ENCODE measurements at places on chromosomes 3 and 15.

DNA sequence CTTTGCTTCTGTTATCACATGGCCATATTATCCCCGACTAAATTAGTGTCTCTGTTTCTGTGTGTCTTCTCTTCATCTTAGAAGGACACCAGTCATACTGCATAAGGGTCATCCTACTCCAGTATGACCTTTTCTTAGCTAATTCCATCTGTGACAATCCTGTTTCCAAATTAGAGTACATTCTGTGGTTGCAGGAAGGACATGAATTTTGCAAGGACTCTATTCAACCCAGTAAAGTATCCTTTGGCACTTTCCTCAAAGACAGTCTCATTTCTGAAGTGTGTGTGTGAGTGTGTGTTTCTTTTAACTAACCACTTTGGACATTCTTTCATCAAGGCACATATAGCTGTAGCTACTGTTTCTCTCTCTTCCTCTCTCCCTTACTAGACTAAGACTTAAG is 15.2 kb upstream of the MME start:
- no peak for DNase-seq

DNA sequence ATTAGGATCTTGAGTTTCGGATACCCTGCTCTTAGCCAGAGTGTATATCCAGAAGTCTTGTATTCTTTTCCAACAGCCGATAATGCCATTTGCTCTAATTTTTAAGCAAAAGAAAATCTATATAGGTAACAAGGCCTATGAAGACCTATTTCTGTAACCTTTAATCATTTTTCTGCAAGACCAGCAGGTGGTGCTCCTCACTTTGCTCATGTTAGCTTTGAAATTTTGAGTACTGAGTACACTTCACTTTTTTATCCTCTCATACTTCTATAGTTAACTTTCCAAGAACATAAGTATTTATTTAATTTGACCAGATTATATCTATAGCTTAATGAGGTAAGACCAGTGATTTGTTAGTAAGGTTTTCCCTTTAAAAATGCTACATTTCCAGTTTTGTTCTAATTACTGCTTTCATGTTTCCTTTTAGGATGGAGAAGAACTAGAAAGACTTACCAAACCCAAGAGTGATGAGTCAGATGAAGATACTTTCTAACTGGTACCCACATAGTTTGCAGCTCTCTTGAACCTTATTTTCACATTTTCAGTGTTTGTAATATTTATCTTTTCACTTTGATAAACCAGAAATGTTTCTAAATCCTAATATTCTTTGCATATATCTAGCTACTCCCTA is 20.5 kb downstream of the SLC35A5 start:
- no peak for DNase-seq

DNA sequence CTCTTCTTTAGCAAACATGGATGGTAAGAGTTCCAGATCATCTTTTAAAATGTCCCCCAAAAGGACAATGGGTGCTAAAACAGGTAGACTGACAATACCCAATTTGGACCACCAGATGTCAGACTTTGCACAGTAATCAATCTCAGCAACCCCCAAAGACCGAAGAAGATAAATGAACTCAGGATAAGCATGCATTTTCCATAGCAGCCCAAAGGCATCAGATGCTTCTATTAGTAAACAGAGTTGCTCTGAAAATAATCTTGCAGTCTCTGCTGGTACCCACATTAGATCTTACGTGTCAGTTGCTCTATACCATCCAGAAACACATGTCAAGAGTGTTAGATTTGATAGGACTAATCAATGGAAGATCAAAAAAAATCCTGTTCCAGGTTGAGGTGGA is 20.6 kb downstream of the MYH15 start:
- DNase-seq, result no peak

DNA sequence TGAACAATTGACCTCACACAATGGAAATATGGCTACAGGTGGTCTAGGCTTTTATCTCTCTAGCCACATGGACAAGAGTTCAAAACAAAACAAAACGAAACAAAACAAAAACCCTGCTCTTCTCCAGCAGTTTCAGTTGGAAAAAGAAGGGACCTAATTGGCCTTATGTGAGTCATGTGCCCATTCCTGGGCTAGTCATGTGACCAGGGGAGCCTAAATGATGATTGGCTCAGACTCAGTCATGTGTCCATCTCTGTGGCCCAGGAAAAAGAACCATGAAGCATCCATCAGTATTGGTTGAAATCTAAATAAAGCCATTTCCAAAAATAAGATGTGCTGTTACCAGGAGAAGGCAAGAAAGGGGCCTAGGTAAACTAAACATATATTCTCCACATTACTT is 96.8 kb downstream of the ANXA2 start:
- DNase-seq, result no peak

DNA sequence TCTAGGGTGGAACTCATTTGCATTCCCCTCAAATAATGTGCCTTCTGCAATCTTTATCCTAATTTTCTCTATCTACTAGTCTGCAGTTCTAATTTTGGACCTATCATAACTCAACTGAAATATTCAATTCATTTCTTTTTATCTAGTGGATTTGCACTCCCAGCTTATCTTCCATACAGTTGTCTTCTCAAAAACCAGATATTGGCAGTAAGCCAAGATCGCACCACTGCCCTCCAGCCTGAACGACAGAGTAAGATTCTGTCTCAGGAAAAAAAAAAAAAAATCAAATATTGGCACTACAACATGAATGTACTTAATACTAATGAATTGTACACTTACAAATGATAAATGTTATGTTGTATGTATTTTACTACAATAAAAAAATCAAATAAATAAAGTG is 18.0 kb upstream of the CHMP2B start:
- no peak for DNase-seq

DNA sequence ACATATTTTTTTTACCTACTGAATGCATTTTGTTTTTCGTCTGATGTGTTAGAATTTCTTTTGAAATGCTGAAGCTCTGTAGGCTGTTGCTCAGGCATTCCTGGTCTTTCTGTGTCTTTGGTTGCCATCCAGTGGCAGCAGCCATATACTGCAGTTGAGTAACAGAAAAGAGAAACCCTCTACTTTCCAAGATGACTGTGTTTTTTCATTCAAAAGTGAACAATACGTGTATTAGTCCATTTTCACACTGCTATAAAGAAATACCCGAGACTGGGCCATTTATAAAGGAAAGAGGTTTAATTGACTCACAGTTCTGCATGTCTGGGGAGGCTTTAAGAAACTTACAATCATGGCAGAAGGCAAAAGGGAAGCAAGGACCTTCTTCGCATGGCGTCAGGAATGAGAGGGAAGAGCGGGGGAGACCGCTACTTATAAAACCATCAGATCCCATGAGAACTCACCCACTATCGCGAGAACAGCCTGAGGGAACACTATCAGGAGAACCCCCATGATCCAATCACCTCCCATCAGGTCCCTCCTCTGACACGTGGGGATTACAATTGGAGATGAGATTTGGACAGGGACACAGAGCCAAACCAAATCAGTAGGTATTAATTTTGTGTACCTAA is 4.7 kb upstream of the GOLGA8B start:
- no peak for DNase-seq

- no peak for DNase-seq
These were observed 106.7 kb downstream of the RYK start for GRCh38 chr3:134143828-134144401.

DNA sequence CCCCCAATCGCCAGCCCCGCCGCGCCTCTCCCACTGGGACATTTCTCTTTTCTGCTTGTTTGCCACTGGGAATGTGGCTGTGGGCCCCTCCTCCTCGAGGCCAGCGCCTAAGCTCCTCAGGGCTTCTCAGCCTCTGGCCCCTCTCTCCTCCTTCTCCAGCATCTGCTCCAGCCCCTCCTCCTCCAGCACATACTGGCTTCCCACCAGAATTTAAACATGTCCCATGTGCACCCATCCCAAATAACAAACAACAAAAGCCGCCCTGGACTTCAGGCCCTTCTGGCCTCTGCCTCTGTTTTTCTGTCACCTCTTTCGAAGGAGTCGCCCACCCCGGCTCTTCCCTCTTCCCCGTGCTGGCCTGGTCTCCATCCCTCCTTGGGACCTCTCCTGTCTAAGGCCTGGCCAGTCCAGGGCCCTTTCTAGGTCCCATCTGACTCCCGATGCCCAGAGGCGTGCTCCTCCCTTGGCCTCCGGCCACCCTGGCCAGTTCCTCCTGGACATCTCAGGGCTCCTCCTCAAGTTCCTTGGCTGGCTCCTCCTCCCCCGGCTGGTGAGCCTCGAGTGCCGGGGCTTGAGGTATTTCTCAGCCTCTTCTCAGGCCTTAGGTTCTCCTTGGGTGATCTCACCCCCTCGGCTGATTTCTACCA is 94.6 kb upstream of the SLC6A6 start:
- no peak for DNase-seq

DNA sequence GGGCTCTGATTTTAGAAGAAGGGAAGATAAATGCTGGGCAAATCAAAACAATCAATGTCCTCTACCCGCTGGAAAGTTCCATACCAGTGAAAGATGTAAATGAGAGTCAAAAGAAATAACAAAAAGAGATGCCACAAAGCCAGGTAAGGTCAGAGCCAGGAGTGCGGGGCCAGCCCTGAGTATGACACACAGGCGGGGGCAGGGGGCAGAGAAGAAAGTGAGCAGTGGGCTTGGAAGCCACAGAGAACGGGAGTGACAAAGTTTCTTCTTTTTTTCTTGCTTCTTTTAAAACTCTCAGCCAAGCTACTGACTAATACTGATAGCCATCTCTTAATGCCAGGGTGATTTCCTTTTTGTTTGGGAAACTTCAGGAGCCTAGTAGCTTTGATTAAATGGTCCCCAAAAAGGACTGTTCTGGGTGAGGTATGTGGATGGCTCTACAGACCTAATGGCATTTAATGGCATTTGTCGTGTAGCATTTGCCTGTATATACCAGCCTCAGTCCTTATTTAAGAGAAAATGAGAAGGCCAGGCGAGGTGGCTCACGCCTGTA is 23.1 kb upstream of the TSEN2 start:
- DNase-seq, result no peak

DNA sequence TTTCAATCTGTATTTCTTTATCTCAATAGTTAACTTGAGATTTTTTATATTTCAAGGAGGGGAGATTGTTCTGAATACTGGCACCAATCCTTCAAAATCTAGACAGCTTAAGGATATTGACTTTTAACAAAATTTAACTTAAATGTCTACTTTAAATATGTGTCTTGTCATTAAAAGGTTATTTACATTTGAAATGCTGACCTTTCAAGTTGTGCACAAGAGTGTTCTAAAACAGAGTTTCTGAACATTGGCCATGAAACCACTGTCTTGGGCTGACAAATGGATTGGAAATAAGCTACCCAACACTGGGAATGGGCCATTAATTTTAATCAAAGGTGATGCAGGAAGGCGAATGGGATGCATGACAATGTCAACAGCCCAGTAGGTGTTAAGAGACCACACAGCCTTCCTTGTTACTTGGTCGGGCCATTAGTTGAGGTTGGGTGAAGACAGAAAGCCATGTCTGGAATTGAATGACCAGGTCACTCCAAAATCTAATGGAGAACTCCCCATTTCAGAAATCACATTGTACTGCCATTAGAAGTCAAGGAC is 128.5 kb downstream of the CDIN1 start:
- DNase-seq, result no peak

DNA sequence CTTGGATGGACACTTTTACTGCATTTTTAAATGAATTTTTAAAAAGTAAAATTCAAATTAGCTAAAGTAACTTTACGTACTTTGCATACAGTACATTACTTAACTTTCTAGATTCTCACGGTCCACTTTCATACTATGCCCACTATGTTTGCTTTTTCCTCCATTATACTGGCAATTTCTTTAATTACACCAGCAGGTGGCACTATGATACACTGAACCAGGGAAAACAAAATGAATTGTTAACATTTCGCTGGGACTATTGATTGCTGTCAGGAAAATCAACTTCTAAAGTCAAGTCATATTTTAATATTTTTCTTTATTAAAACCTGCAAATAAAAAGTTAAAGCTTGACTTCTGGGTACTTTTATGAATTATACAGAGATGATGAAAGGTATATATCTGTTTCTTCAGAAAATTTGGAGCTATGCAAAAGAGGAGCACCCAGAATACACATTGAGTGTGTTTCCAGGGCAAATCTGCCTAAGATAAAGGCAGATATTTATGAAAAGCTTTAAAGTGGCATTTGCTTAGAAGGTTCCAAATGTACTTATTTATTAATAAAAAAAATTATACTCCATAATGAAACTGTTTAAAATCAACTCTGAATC is 21.8 kb upstream of the POU1F1 start:
- DNase-seq, result peak; percentile 3

DNA sequence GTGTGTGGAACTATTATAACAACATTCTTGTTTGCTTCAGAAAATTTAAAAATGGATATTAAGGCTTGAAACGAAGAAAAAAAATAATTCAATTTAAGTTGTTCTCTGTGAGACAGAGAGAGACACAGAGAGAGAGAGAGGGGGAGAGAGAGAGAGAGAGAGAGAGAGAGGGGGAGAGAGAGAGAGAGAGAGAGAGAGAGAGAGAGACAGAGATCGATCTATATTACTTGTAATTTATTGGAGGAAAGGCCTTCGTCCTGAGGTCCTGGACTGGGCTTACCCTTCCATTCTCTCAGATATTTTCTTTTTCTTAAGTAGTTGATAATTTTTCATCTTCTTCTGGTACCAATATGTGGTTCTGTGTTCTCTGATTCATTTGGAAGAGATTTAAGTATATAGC is 25.9 kb downstream of the MFSD1 start:
- no peak for DNase-seq

GRCh38 chr15:80695099-80695910 is at the start of gene ABHD17C:
ABHD17C (plus strand) TSS chr15:80695310; CDS start chr15:80695430, 120 bp downstream.
- DNase-seq, result no peak

GRCh38 chr15:42084465-42085235 is 9.7 kb downstream of the PLA2G4D start:
- DNase-seq, result no peak

GRCh38 chr3:127162947-127163645 is 29.8 kb upstream of the PRR23E start:
- DNase-seq, result no peak

DNA sequence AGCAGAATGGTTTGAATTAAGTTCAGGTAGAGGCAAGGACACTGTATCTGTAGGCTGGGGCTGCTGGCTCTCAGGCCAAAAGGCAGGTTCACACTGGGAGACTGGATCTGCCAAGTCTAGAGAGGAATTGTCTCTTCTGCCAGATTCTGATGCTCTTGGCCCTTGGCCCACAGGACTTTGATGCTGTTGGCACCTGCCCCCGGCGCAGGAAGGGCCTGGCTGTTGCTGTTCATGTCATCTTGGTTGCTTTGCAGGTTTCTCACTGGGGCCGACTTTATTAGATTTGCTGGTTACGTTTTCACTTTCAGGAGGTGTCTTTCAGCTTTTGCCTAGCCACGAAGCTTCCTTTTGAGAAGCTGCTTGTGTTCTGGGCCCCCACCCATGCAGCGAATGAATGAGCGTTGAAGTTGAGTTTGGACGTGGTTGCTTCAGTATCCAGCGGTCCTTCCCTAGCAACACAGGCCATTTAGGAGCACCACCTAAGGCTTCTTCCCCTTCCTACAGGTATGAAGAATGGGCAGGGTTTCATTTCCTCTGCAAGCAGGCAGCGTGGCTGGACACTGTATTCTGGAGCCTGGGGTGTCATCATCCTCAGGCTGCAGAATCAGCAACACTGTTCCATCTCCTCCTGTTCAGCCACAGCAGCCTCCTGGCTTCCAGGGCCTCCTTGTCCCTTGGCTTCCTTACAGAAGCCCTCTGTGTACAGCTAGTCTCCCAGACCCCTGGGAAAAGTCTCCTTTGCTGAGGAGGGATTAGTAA is 65.6 kb upstream of the PRR23C start:
- no peak for DNase-seq

- DNase-seq, result no peak
These were observed 9.7 kb upstream of the PCOLCE2 start for GRCh38 chr3:142898346-142899213.

All from hypothalamus (tissue), 51 donors.